Stimulated activated CD4-positive, alpha-beta T cell treated with anti-CD3 and anti-CD28 coated beads, Interleukin-15, amount 100 ng/mL, for 24 hours (primary cell): ENCODE measurements at places on chromosomes 3 and 15.

DNA sequence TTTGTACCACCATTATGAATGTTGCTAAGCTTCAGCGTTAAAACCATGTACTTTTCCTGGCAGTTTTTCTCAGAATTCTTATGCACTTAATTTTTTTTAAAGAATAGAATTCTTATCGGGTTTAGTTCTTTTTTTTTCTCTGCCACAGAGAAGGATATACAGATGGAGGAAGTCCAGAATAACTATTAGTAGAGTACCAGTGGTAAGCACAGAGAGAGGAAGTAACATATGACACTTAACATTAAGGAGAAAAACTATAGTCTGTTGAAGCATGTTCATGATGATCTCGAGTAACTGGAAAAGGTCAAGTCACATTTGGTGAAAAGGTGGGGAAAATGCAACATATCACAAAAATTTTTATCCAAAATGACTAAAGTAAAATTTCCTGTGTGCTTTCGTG is 68.9 kb downstream of the RNF13 start:
- no peak for DNase-seq

- DNase-seq: no peak
These were observed 850.0 kb downstream of the EPHA3 start for GRCh38 chr3:89957451-89957850.

DNA sequence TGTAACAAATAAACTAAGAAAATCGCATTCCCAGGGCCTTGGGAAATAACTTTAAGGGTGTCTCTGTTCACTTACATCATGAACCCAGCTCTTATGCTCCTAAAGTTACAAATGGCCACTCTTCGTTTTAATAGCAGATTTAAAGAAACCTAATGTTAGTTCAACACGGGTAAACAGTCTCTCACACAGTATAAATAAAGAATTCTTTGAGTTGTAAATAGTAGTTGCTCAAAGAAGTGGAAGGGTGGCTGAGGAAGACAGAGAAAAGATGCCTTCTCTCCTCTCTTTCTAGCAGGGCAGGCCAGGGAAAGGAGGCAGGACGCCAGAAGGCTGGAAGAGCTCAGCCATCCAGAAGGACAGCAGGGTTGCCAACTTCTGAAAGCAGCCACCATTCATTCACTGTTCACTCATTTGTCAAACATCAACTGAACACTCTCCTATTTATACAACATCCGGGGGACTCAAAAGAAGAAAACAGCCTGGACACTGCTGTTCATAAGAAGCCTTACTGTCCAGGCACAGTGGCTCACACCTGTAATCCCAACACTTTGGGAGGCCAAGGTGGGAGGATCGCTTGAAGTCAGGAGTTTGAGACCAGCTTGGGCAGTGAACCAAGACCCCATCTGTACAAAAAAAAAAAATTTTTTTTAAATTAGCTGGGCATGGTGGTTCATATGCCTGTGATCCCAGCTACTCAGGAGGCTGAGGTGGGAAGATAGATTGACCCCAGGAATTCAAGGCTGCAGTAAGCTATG is 47.3 kb downstream of the WWTR1 start:
- DNase-seq: no peak

GRCh38 chr15:42595626-42596240 is 20.3 kb downstream of the STARD9 start:
- no peak for DNase-seq
